ENCODE measurements at places on chromosomes 11 and 22. TPM values are rescaled to one million over a fixed set of nuclear protein-coding genes. Genes with fewer than 3 reads are reported as not detected.

GRCh38 chr11:44096360-44097185, 1.1 kb downstream of the EXT2 start:
- no peak for DNase-seq

DNA sequence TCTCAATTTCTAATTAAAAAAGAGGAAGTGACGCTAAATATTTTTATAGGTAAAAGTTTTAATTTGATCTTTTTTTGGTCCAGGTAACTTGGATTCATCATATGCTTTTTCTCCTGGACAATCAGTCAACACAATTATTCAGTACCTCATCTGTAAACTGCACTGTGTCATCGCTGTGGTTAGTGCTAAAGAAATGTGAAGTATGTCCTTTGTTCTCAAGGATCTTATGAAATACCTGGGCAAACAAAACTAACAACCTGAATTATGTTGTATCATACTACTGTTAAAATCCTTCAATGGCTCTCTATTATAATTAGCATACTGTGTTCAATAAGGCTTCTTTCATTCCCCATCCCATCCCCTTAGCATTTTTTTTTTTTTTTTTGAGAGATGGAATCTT, 19.9 kb upstream of the SCN3B start:
- DNase-seq = no peak

DNA sequence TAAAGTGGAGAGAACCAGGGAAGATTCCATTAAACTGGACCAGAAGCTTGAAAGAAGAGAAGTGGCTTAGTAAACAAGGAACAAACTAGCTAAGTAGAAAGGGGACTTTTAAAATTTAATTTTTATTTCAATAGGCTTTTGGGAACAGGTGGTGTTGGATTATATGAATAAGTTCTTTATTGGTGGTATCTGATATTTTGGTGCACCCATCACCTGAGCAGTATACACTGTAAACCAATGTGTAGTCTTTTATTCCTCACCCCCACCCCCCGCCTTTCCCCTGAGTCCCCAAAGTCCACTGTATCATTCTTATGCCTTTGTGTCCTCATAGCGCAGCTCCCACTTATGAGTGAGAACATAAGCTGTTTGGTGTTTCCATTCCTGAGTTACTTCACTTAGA, 7.4 kb downstream of the ACAT1 start:
- no peak for DNase-seq

DNA sequence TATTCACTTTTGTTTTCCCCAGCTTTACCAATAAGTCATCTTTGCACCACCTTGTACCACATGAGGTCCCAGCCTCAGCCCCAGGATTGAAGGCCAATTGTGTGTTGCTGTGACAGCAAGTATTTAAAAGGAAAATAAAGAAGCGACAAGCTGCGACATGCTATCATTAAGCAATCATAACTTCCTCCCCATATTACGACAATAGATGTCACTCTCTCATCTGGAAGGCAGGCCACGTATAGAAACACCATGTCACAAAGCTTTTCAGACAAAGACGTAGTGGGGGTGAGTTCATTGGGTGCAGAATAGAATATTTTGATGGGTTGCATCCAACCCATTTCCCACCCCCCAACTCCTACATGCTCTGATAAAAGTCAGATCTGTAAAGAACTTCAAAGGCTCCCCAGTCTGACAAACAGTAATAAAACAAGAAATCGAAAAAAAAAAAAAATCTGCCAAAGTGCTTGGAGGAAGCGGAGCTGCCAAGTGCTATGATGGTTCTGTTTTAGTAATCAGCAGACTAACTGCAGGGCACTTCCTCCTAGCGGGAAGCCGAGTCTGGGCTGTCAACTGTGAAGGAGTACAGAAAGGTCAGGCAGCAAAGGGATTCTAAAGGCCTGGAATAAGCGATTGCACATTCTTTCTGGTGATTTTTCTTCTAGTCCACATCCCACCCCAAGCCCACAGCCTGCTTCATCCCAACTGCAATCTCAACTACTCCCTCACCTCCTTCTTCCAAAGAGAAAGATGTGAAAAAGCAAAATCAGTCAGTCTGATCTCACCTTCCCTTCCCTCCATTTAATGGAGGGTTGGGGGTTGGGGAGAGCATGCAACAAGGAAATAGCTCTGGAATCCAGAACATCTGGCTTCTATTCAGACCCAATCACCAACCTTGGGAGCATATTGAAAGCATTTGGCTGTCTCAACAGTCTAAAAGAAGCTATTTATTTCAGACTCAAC, 131.4 kb upstream of the UBASH3B start:
- no peak for DNase-seq

DNA sequence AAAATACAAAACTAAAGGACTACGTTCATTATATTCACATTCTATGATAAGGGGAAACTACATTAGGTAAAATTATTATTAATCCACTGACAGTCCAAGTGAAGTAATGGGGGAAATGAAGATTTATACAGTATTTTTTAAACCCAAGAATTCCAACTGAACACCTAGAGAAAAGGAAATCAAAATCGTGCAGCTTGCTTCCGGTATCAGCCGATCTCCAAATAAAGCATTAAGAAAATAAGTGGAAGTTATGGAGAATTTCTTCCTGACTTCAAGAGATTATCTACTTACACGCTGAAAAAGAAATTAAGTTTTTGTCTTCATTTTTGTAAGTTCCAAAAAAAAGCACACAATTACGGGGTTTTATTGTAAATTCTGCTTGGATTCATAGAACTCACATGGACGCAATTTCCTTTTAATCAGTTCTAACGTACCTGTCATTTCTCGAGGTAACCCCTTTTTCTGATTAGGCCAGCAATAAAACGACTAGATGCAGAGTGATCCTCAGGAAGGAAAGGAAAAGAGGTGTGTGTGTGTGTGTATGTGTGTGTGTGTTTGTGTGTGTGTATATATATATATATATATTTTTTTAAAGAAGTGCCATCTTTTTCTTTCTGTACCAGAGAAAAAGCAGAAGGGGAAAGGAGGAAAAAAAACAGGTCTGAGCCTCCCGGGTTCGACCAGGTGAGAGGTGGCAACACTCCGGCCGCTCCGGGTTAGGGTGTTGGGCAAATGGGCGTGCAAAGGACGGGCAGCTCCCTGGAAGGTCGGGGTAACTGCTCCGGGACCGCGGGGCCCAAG, 1.1 kb downstream of the ZBTB44 start:
- peak; percentile 8 for DNase-seq

GRCh38 chr11:36376888-36377758, 81.0 kb downstream of the PRR5L start:
- no peak for DNase-seq

DNA sequence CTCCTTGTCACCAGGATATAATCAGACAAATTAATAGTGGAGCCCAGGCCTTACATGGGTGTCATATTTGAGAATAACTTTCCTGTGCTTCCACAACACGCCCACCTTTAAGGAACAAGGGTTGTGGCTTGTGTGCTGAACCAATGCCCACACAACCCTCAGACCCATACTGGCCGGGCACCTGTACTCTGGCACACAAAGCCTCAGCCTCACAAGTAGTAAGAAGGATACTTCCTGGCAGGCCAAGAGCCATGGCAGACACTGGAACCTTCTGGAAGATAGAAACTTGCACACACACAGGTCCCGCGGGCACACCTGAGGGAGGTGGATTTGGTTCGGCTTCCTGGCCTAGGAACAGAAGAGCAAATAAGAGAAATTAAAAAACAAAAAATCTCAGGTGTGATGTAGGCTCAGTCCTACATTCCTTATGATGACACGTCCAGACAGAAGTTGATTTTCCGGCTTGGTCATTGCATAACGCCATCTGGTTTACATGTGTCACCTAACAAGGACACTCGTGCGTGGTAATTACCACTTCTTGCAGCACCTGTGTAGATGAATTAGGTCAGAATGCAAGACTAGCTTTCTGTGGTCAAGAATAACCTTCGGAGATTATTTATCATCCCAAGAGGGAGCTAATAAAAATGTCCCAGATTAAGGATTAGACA, 5.8 kb upstream of the BRD1 start:
- DNase-seq = no peak

GRCh38 chr22:39024519-39025308, 3.8 kb downstream of the APOBEC3D start:
- DNase-seq = no peak

DNA sequence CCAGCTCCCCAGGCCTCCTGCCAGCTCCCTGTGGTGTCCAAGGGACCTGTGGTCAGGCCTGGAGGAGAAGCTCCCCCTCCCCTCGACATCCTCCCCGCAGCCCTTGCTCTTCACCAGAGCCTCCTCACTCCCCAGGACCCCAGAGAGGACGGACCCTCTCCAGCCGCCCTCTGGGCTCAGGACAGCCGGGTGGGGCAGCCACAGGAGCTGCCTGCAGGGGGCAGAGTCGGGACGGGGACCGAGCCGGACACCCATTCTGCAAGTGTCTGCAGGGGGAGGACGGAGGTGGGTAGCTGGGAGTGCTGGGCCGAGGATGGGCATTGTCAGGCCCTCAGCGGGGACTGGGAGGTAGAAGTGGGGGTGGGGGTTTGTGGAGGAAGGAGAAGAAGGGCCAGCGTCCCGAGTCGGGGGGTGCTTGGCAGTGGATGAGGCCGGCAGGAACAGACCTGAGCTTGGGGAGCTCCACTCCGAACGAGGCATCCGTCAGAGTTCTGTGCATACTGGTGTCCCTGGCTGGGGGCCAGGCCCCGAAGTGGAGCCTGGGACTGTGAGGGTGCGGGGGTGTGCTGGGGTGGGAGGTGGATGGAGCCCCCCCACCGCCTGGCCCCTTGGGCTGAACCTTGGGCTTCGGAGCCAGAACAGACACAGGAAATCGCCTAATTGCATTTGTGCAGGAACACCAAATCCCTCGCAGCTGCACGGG, 15.2 kb downstream of the PRR33 start:
- no peak for DNase-seq

DNA sequence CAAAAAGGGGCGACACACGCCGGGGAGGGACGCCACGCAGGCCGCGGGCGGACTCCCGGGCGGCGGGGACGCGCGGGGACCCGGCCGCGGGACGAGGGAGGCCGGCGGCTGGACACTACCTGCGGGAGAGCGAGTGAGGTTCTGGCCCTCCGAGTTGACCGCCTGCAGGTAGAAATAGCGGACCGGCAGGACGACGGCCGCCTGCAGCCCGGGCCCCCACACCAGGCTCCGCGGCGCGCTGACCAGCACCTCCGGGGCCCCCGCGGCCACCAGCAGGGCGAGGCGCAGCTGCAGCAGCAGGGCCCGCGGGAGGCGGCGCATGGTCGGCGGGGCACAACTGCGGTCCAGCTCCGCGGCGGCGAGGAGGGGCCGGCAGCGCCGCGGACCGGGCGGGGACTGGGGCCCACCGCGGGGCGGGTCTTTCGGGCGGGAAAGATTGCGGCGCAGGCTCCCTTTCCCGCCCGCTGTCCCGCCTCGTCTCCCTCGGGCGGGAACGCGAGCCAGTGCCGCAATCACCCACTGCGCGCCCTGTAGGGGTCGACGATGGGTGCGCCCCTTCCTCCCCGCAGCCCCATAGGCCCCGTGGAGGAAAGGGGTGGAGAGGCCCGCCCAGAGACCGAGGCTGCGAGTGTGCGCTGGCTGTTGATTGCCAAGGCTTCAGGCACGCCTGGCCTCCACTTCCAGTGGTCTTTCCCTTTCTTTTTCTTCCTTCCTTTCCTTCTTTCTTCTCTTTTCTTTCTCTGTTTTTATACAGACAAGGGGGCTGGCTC, at the start of gene POGLUT3:
Gene POGLUT3 (minus strand): TSS at position 339 of the 770 bp plus-strand sequence. CDS start 18 bp downstream, at position 321.
- no peak for DNase-seq

TPBGL gene
- not detected for total RNA-seq

OR5B17 gene
- total RNA-seq = not detected

YPEL4 gene
- not detected for total RNA-seq

MUC5AC gene
- total RNA-seq = not detected

ZNF215 gene
- total RNA-seq = 1.5 TPM

GAL gene
- not detected for total RNA-seq

Measured in Caki2 (cell line).